ENCODE measurements at places on chromosomes 11 and 22. TPM values are rescaled to one million over a fixed set of nuclear protein-coding genes. Genes with fewer than 3 reads are reported as not detected.

GRCh38 chr11:2208691-2209369 lies 37.2 kb upstream of the TH start:
- DNase-seq = no peak

GRCh38 chr22:19635644-19636043 lies 78.7 kb upstream of the SEPTIN5 start:
- no peak for DNase-seq

The GAL3ST1 gene
- not detected for total RNA-seq

DNA sequence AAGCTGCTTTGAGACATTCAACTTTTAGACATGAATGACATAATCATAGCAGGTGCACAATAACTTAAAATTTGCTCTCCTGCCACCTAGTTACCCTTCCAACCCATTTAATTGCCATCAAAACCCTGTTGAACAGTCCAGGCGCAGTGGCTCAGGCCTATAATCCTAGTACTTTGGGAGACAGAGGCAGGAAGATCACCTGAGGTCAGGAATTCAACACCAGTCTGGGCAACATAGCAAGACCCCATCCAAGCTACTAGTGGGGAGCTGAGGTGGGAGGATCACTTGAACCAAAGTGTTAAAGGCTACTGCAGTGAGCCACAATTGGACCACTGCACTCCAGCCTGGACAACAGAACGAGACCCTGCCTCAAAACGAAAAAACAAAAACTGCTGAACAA lies 4.0 kb upstream of the PHF21A start:
- no peak for DNase-seq

DNA sequence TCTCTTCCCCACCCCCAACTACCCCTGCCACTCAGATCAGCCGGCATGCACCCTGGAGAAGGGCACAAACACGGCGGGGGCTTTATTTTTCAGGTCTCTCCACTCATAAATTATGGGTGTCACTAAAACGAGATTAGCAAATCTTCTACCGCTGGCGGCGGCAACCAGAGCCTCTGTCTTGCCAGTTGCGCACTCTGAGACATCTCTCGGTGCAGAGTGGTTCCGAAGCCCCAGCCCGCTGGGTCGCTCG lies 125.3 kb upstream of the C11orf58 start:
- DNase-seq = no peak

GRCh38 chr11:67054346-67054835 lies 2.3 kb upstream of the RHOD start:
- DNase-seq = peak; percentile 59

The OSBP2 gene
- 1.3 TPM for total RNA-seq

- DNase-seq = no peak
Observed at GRCh38 chr11:44306918-44307244, 3.1 kb downstream of the ALX4 start.

- DNase-seq = no peak
Observed at GRCh38 chr22:30511109-30511508, 5.6 kb upstream of the SEC14L4 start.

DNA sequence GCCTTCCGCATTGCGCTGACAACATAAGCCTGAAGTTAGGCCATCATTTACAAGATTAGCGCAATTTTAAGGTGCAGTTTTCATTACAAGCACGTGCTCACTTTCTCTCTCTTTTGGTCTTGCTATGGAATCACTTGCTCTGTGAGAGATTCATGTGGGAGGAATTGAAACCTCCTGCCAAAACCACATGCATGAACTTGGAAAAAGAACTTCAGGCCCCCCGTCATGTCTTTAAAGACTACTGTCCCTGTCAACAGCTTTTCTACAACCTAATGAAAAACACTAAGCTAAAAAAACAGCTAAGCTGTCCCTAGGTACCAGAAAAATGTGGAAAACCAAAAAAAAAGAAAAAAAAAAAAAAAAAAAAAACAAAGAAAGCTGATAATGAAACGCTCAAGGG lies 1707.6 kb upstream of the RAG2 start:
- no peak for DNase-seq

DNA sequence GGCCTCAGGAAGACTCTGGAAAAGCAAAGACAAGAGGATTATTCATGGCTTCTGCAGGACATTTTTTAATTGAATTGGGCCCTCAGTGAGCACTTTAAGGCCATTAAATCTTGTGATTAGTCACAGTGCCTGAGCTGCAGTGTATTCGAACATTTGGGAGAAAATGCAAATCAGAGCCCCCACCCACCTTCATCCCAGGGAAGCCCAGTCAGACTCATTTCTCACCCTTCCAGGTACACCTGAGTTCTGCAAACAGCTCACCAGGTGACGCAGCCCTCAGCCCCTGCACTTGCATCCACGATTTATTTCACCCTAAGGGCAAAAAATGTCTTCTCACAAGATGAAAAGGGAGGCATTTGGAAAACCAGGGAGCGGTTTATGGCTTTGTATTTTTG lies 128.7 kb downstream of the MPPED1 start:
- DNase-seq = no peak

DNA sequence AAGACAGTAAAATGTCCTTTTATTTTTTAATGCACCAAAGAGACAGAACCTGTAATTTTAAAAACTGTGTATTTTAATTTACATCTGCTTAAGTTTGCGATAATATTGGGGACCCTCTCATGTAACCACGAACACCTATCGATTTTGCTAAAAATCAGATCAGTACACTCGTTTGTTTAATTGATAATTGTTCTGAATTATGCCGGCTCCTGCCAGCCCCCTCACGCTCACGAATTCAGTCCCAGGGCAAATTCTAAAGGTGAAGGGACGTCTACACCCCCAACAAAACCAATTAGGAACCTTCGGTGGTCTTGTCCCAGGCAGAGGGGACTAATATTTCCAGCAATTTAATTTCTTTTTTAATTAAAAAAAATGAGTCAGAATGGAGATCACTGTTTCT lies 1.1 kb upstream of the CCND1 start:
- no peak for DNase-seq

GRCh38 chr11:108733479-108734116 lies 68.7 kb downstream of the DDX10 start:
- peak; percentile 45 for DNase-seq

DNA sequence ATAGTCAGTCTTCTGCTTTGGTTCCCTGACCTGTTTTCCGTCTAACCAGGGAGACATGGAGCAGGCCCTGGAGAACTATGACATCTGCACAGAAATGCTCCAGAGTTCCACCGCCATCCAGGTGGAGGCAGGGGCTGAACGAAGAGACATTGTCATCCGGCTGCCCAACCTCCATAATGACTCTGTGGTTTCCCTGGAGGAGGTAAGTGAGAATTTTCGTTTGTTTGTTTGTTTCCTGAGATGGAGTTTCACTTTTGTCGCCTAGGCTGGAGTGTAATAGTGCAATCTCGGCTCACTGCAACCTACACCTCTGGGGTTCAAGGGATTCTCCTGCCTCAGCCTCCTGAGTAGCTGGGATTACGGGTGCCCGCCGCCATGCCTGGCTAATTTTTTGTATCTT lies 52.9 kb downstream of the CABIN1 start:
- no peak for DNase-seq

- DNase-seq = peak; percentile 19
Observed at GRCh38 chr22:24285245-24285644, 14.6 kb downstream of the SPECC1L start.

DNA sequence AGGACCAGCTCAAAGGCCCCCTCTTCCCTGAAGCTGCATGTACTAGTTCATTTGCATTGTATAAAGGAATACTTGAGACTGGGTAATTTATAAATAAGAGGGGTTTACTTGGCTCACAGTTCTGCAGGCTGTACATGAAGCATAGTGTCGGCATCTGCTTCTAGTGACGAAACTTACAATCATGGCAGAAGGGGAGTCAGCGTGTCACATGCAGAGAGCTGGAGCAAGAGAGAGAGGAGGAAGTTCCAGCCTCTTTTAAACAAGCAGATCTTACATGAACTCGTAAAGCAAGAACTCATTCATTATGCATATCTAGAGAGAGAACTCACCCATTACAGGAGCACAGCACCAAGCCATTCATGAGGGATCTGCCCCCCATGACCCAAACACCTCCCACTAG lies 7.1 kb upstream of the HMGXB4 start:
- DNase-seq = no peak

The CSNK2A3 gene
- total RNA-seq = 4.7 TPM

DNA sequence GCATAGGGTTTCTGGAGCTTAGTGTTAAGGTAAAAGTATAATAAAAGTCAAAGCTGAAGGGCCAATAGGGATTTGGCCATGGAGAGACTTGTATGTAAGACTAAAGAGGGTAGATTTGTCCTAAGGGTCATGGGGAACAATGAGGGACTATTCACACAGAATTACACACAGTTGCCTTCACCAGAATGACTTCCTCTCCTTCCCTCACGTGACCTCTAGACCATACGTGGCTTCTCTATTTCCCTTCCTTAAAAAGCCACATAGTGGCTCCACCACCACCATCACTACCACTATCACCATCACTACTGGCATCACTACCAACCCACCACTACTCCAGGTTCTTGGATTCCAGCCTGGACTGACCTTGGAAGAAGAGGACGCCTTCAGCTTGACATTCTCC lies 2.8 kb downstream of the HPX start:
- no peak for DNase-seq

DNA sequence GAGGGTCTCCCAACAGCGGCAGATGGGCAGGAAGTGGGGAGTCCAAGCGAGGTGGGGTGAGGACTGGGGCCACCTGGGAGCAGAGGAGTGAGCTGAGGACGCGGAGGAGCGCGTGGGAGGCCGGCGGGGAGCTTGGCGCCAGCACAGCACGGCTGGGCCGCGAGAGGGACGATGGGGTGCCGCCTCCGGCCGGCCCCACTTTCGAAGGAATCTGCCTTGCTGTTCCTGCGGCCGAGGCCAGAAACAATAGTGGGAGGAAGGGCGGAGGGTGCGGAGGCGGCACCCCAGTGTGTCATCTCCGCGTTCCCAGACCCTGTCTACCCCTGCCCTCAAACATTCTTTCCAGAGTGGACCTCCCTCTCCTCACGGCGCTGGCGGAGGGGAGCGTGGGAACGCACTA lies 5.5 kb downstream of the INS start:
- DNase-seq = no peak

The FADD gene
- total RNA-seq = 21.8 TPM

DNA sequence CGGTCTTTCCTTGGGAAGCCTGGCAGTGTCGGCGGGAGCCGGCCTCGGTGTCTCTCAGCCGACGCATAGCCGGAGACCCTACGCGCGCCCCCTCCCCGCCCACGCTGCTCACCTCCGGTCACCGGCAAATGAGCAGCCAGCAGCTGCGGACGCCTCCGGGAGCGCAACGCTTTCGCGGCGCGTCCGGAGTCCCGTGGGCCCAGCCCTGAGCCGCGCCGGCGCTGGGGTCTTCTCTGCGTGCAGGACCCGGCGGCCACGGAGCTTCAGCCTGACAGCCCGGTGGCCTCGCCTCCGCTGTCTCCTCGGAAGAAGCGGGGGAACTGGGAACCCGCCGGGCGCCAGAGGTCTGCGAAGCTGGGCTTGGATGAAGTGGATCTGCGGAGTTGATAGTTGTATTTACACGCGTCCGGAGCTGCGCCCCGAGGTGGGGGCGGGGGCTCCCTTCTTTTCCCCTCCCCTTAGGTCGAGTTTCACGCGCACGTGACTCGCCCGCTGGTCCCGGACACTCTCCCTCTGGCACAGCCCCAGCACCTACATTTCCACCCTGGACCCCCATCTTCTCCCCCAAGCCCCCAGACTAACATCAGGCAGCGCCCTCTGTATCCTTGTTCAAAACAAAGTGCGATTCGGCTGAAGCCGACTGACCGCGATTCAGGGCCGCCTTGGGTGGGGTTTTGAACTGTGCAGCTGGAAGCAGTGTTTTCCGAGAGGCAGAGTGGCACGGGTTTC lies at the start of gene SLC43A1:
TSS of gene SLC43A1 (minus strand) at position 371 of the 729 bp plus-strand sequence. CDS start 1,591 bp downstream, outside the sequence.
- DNase-seq = peak; percentile 62

DNA sequence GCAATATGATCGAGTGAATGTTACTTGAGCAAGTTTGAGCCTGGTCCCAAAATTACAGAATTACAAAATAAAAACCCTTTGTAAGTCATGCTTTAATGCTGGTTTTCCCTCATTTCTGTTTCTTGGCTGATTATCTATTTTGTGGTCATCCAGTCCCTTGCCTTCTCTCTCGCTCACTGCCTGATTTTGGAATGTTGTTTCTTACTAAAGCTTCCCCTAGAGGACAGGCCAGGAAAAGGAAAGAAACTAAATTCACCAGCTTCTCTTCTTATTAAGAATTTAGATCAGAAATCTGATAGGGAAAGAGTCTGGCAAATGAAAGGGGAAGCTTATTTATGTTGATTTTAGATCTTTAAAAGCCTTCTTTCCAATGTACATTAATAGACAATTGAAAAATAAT lies 16.6 kb upstream of the BDNF start:
- DNase-seq = peak; percentile 64

DNA sequence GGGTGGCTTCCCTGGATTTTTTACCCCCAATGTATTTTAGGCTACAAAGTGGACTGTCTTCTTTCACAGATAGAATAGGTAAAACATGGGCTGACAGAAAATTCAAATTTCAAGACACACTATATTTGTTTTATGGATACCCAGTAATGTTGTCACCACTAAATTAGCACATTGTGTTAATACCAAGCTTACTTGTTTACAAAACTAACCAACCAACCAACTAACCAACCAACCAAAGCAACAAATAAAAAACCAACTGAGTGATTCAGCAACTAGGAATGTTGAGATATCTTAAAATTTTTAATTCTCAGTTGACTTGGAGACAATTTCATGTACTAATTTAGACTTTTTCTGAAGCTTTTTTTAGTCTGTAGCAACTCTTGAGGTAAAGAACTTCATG lies 69.3 kb upstream of the CTSC start:
- DNase-seq = no peak

DNA sequence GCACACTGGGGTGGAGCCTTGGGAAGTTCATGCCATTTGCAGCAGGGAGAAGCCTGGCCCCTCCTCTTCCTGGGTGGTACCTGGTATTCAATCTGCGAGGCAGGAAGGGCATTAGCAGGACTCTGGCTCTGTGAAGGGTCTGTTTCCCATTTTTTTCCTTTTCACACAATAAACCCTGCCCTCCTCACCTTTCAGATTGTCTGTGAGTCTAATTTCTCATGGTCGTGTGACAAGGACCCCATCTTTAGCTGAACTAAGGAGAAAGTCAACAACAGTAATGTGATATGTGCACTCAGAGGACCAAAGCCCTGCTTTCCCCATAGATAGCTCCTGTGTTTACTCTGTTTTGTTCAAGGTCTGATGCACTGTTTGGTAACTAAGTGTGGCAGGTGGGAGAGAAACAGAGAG lies 26.6 kb upstream of the CASP4 start:
- no peak for DNase-seq

The HTR3A gene
- total RNA-seq = not detected

GRCh38 chr22:28116219-28116673 lies 197.2 kb upstream of the PITPNB start:
- DNase-seq = peak; percentile 95

The MYEOV gene
- total RNA-seq = 7.0 TPM
